ENCODE measurements at places on chromosomes 1 and 21. TPM values are rescaled to one million over a fixed set of nuclear protein-coding genes. Genes with fewer than 3 reads are reported as not detected.

The IGSF21 gene
- polyA plus RNA-seq = 2.4 TPM

The ZNF648 gene
- polyA plus RNA-seq = not detected

The SAMD11 gene
- polyA plus RNA-seq = 21.6 TPM

The LHX8 gene
- 8.8 TPM for polyA plus RNA-seq

All from neural cell (in vitro differentiated cells).